ENCODE measurements at places on chromosomes 7 and 10.

DNA sequence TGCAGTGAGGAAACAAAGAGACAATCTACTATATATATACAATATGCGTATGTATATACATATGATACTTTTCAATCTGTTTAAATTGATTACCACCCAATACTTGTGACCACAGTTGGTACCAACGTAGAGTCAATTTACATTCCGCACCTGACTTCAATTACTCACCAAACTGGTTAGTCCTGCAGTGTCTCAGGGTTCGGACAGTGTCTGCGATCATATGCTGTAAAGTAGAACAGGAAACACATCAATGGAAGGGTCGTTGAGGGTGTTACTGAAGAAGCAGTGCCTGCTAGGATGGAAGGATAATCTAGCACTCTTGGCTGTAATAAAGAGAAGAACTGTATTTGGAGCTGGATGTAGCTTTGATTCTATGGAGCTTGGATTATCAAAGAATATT, 179.7 kb upstream of the CDCA7L start:
- DNase-seq, result no peak

DNA sequence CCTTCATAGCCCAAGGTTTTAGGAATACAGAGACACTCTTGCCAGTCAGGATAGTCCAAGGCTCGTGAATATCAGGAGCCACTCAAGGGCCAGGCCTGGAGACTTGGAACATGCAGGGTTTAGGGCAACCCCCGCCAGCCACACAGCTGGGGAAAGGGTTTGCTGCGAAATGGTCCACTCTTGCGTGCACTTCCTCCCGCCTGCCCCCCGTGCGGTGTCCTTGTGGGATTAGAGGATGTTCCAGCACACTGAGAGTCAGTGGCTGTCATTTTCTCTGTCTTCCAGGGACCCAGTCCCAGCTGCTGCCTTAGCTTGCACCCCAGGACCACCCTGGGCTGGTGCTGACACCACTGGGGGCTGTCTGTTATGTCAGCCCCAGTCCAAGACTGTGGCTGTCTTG, 38.5 kb downstream of the POR start:
- no peak for DNase-seq

GRCh38 chr7:17009007-17009719, 127.4 kb upstream of the AGR3 start:
- DNase-seq, result peak; percentile 74

DNA sequence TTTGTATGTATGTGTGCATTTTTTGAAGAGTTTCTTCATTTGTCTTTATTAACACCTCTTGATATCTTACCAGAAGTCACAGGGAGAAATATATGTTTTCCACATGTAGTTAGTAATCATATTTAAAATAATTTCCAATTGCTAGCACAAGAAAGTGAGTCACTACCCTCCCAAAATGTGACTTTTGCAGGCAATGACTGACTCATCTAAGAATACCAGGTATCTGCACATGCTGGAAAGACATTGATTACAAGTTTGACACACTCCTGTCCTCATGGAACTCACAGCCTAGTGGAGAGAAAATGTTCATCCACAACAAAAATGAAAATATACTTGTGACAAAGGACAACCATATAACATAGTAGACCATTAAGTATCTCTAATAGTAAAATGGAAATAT, 82.9 kb downstream of the SEMA3D start:
- DNase-seq, result no peak

DNA sequence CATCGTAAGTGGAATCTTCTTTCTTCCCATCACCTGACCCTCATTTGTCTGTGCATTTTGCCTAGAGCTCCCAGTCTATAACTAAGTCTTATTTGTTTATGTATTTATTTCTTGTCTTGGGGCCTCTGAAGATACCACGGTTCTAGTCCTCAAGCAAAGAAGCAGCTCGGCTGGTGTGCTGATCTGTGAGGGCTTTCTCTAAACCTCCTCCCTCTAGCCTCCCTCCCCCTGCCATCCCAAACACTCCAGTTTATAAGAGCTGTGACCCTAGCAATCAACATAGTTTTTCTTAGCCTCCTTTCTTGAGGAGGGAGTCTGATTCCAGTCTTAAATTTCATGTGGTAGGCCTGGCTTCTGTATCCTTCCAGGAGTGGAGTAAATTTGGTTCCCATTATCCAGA, 15.7 kb upstream of the NDUFA5 start:
- no peak for DNase-seq

DNA sequence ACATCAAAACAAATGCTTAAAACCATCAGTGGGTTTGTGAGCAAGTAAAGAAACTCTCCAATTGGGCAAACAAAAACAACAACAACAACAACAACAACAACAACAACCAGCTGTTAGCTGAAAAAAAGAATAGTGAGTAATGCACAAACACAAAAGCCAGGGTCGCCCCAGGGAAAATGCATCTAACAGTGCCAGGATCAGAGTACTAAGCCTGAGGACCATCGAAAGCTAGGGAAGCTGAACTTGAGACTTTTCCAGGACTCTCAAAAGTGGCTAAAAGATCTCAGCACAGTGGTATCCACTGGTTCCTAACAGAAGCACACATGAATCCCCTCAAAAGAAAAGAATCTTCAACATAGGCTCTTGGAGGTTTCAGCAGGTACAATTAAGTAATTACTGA, 83.3 kb downstream of the CPXM2 start:
- no peak for DNase-seq

- no peak for DNase-seq
Measured at GRCh38 chr7:144853542-144853941, 17.7 kb upstream of the TPK1 start.

- no peak for DNase-seq
Measured at GRCh38 chr7:23918856-23919255, 208.8 kb downstream of the STK31 start.

DNA sequence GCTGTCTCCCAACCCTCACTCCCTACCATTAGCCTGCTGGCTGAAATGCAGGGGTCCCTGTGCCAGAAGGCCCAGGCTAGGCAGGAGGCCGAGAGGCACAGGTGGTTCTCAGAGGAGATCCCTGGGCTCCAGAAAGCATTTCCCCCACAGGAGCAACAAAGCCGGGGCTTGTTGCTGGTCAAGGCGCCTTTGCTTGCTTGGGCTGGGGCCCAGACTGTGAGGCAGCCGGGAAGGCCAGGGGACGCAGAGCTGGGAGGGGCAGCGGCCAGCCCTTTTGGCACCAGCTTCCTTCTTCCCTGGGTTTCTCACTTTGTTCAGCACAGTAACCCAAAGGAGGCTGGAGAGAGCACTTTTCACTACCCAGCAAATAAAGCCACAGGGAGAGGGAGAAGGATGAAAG, 48.6 kb downstream of the FBXW4 start:
- no peak for DNase-seq

DNA sequence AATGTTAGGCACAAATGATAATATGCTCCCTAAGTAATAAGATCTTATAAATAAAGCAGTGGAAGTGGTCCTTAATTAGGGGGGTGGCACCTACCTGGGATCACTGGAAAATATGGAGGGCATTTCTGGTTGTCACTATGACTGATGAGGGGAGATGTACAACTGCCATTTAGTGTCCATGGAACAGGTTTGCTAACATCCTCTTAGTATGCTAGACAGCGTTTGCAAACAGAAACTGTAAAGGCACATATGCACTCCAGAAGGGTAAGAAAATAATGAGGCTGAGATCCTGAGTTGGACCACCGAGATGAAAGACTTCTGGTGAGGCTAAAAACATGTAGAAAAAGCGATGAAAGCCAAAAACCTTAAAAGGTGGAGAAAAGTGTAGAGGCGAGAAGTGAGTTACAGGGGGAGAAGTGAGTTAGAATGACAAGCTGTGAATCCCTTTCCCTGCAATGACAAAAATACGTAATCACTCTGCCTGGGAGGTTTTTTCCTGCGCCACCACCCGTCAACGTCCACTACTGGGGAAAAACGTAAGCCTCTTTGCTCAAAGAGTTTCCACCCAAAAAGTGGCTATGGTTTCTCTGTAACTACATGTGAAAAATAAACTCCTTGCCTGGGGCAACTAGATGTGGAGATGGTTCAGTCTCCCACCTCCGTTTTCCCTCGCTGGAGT, 767 bp downstream of the KRIT1 start:
- peak; percentile 36 for DNase-seq

- peak; percentile 53 for DNase-seq
Measured at GRCh38 chr7:155188821-155189581, 108.7 kb upstream of the INSIG1 start.

- DNase-seq, result peak; percentile 12
Measured at GRCh38 chr10:55500931-55501559, 700.0 kb upstream of the PCDH15 start.

DNA sequence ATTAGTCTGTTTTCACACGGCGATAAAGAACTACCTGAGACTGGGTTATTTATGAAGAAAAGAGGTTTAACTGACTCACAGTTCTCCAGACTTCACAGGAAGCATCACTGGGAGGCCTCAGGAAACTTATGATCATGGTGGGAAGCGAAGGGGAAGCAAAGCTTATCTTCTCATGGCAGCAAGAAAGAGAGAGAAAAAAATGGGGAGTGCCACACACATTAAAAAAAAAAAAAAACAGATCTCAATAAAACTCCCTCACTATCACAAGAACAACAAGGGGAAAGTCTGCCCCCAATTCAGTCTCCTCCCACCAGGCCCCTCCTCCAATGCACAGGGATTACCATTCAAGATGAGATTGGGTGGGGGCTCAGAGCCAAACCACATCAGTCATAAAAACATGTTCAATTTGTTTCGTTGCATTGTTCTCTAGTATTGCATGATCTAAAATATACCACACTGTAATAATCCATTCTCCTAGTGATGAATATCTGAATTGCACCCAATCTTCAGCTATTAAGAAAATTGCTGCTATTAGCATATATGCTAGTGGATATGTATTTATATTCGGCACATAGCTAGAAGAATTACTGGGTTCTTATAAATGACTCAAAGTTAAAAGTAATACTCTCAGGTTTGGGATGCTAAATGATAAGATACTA, 328.9 kb upstream of the KCND2 start:
- no peak for DNase-seq

DNA sequence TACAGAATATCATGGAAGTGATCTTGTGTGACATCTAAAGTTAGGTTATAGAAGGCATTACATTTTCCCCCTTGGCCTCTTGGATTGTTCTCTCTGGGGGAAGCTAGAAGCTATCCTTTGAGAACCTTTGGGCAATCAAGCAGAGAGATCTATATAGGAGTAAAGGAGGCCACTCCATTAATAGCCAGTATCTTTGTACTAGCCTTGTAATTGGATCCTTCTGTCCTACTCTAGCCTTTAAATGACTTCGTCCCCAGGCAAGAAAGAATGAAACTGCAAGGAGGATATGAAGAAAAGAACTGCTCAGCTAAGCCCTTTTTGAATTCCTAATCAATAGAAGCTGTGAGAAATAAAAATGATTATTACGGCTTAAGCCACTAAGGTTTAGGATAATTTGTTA, 230.9 kb downstream of the AGMO start:
- DNase-seq, result no peak

- no peak for DNase-seq
Measured at GRCh38 chr7:139896288-139896687, 67.2 kb downstream of the TBXAS1 start.

DNA sequence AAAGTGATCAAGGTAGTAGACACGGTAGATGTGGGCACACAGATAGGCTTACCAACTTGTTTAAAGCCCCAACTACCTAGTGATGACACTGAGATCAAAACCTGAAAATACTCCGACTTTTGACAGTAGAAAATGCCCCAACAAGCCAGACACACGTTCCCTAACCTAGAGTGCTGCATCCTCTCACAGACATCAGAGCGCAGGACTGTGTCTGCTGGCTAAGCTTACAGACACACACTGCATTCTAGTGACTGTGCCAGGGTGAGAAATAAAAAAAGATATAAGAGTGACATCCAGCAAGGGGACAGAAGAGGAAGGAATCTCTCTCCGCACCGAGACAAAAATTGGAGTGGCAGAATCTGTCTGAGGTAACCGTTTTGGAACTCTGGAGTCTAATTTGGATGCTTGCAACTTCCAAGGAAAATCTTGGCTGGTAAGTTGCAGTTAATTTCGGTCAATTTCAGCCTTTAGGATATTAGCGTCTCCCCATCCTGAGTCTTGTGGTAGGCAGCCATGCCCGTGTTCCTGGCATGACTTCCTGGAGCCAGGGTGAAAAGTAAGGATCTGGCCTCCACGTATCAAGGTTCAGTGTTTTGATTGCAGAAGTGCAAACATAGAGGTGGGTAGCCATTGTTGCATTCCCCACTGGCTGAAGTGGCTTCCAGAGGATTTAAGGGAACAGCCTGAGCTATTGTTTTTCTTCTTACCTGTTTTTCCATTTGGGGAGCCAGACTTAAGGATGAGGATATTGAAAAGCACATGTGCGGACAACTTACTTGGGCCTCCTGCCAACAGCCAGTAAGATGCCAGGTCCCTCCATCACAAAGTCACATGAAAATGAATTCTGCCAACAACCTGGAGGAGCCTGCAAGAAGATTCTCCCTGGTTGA, 124.1 kb downstream of the SMURF1 start:
- no peak for DNase-seq

DNA sequence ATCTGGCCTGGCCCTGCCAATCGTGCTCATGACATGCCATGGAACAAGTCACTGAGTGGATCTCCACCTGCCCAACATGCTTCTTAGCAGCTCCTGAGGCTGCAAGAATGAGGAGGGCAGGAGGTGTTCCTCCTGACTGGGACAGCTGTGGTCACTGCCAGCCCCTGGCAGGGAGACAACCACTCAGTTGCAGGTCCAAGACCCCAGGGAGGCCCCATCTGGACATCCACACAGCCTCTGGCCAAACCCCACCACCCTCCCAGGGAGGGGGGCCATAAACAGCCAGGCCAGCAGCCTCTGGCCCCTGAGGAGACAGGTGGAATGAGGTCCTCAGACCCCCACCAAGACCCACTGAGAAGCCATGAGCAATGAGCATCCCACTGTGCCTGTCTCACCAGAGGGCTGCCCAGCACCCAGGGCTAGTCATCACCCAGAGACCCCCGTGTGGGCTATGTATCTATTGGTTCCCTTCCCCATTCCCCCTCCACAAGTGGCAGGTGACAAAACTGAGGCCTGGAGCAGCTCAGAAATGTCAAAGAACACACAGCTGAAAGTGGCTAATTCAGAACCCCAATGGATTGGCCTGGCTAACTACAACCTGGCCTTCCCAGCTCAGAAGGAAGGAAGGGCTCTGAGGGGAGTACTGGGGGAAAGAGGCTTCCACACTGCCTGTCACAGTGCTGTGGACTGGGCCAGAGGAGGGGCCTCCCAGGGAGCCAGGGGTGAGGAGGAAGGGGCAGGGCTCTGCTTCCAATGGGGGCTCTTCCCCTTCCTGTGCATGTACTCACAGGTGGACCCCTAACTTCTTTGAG, 3.0 kb downstream of the GPRIN2 start:
- no peak for DNase-seq

DNA sequence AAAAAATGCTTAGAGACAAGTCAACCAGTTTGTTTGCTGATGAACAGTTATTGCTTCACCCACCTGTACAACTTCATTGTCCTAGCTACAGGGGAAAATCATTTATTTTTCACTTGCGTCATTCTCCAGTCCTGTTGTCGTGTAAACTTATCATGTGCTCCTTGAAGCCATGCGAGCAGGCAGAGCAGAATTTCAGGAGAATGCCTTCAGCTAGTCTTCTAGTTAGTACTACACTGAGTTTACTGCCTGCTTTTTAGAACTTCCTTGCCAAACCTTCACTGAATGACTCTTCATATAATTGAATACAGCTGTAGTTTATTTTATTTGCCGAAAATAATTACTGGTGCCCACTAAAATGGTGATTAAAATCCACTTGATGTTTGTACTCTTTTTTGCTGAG, 15.6 kb downstream of the RPA3 start:
- DNase-seq, result no peak

Data from cardiac fibroblast (primary cell).